GM10248 (cell line): ENCODE measurements at places on chromosomes 1 and 21.

GRCh38 chr1:226450688-226451087 is 42.8 kb upstream of the PARP1 start:
- no peak for DNase-seq

- peak; percentile 33 for DNase-seq
Measured at GRCh38 chr21:25462517-25462971, 144.7 kb downstream of the MRPL39 start.

DNA sequence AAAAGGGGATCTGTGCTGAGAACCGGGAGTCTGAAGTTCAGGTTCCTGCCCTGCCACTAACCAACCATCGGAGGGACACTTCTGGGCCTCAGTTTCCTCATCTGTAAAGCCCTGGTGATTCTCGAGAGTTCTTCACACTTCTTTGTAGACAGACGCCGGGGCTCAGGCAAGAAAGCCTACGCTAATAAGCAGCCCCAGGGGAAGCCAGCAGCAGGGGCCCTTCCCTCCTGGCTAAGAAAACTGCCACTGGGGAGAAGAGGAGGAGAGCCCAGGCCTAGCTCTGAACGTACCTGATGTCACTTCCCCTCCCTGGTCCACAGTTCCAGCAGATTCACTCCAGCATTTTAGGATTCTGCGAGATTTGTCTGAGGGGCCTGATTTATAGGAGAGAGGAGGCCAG is 76.0 kb downstream of the CAMK2N1 start:
- no peak for DNase-seq

DNA sequence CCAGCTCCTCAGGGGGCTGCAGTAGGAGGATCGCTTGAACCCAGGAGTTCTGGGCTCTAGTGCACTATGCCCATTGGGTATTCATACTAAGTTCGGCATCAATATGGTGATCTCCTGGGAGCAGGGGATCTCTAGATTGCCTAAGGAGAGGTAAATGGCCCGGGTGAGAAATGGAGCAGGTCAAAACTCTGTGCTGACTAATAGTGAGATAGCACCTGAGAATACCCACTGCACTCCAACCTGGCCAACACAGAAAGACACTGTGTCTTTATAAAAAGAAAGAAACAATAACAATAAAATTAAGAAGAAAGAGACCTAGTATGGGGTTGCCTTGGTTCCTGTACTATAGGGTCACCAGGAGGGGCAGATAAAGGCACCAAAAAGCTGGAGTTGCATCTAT is 13.7 kb upstream of the DUSP12 start:
- no peak for DNase-seq

DNA sequence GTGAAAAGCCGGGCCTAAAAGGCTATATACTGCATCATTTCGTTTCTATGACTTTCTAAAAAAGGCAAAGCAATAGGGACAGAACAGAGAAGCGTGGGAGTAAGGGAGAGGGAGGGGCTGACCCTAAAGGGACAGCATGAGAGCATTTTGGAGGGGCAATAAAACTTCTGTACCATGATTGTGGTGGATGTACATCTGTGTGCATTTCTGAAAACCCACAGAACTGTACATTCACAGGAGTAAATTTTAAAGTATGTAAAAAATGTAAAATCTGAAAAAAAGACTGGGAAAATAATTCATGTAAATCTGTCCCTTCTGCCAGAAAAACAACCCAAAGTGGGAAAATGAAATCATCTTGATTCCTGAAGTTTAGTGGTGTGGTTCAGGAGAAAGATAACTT is 235.4 kb downstream of the CENPF start:
- DNase-seq, result no peak

GRCh38 chr21:41833497-41834115 is 45.5 kb downstream of the PRDM15 start:
- peak; percentile 71 for DNase-seq

- no peak for DNase-seq
Measured at GRCh38 chr1:185404291-185404690, 87.2 kb upstream of the IVNS1ABP start.
